ENCODE measurements at places on chromosomes 11 and 22. TPM values are rescaled to one million over a fixed set of nuclear protein-coding genes. Genes with fewer than 3 reads are reported as not detected.

The CD3E gene
- total RNA-seq, result 640 TPM

GRCh38 chr11:26204101-26204500, 127.8 kb upstream of the ANO3 start:
- H3K4me1 ChIP-seq, result no peaks in the 10 kb centered on the region
- no peak overlapping the region for H3K4me3 ChIP-seq
- no peaks in the 10 kb centered on the region for H3K27me3 ChIP-seq
- H3K27ac ChIP-seq, result no peak overlapping the region

- no peaks in the 10 kb centered on the region for H3K36me3 ChIP-seq
- DNase-seq, result no peak
- no peaks in the 10 kb centered on the region for H3K27me3 ChIP-seq
Measured at GRCh38 chr11:104652996-104653395, 245.3 kb downstream of the CASP12 start.

GRCh38 chr11:35050541-35050995, 88.4 kb upstream of the CD44 start:
- no peaks in the 10 kb centered on the region for H3K36me3 ChIP-seq
- H3K4me3 ChIP-seq, result peak overlapping the region; percentile 47
- H3K4me1 ChIP-seq, result peaks cover 39% of the 10 kb centered on the region
- no peak overlapping the region for H3K27ac ChIP-seq
- H3K27me3 ChIP-seq, result no peaks in the 10 kb centered on the region
- DNase-seq, result no peak
